ENCODE measurements at places on chromosomes 4 and X.

DNA sequence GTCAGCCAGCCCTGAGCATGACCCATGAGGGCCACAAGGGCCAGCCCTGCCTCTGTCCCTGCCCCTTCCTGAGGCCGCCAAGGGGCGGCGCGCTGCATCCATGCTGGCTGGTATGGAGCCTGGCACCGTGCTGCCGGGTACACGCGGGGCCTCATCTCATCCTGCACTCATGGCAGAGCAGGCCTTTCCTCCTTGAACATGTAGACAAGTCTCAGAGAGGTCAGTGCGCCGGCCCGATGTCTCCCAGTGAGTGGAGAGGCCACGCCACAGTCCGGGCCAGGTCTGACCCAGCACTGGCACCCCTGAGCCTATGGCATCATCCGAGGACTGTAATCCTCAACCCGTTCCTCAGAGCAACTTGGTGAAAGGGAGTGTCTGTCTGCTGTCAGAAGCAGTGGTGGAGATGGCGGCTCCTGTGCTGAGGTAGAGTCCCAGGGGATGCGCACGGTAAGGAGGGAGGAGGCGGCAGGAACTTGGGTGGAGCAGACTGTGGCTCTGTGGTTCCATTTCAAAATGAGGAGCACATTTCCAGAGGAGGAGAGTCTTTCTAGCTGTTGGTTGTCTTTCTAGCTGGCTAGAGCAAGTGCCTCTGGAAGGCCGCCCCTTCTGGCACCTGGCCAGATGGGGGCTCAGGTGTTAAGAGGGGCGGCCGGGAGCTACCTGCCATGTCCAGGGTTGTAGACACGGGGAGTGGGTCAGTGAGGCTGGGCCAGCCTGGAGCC is 32.8 kb downstream of the TRMT44 start:
- no peak for DNase-seq

DNA sequence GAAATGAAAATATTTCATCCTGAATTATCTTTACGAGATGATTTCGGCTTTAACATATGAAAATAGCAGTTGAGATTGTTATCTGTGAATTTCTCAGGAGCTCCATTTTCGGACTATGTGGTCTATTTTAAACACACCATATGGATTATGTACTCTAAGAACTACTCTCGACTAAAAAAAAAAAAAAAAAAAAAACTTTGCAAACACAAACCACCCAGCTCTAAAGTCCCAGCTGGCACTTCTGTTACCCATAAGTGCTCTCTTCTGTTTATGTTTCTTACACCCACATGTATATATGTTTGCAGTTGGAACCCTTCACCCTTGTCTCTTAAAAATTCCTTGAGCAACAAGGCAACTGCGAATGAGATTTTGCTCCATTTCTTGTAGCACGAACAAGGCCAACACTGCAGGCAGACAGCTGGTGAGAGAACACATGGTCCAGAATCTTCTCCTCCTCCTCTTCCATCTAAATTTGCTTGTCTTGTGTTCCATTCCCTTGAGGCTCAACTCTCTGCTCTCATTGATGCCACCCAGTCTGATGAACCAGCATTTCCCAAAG is 172.7 kb upstream of the HCCS start:
- no peak for DNase-seq

GRCh38 chr4:110034026-110034393 is 121.3 kb downstream of the EGF start:
- DNase-seq = no peak

- DNase-seq = no peak
Observed at GRCh38 chrX:11010476-11010875, 100.7 kb upstream of the HCCS start.

GRCh38 chrX:24702362-24703184 is 8.9 kb downstream of the POLA1 start:
- no peak for DNase-seq

DNA sequence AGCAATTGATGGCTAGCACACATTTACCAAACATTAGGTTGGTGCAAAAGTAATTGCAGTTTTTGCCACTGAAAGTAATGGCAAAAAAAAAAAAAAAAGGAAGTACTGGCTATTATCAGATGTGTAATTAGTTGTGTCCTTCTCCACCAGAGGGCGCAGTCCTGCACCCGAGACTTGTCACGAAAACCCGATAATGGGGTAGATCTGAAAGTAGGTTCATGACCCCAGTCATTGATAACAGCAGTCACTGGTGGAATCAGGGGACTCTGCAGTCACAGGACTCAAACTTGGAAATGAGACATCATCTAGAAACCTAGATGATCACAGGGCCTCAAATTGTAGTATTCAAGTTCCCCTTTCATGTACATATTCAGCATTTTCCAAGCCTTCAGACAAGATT is 13.1 kb upstream of the ACOT9 start:
- DNase-seq = peak; percentile 47

DNA sequence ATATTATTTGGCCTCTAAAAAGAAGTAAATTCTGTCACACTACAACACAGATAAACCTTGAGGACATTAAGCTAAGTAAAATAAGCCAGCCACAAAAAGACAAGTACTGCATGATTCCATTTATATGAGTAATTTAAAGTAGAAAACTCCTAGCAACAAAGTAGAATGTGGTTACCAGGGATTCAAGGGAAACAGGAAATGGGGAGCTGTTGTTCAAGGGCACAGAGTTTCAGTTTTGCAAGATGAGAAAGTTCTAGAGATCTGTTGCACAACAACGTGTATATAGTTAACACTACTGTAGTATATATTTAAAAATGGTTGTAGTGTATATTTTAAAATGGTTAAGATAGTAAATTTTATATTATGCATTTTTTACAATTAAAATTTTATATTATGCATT is 25.4 kb downstream of the SEC31A start:
- peak; percentile 82 for DNase-seq

- DNase-seq = no peak
Observed at GRCh38 chr4:20313237-20314030, 61.7 kb downstream of the SLIT2 start.

DNA sequence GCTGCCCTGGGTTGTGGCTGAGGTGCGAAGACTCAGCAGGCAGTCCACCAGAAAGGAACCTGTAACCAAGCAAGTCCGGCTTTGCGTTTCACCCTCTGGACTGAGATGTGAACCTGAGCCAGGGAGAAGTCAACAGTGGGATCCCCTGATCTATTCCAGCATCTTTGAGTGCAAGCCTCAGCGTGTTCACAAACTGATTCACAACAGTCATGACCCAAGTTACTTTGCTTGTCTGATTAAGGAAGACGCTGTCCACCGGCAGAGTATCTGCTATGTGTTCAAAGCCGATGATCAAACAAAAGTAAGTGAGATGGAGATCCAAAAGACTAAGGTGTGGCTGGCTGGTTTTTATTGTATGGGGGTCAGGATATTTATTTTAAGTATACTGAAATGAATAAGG is 11.3 kb downstream of the TBC1D1 start:
- no peak for DNase-seq

- DNase-seq = no peak
Observed at GRCh38 chrX:88735835-88736234, 11.2 kb upstream of the CPXCR1 start.

GRCh38 chr4:38125816-38126215 is 165.6 kb downstream of the PTTG2 start:
- no peak for DNase-seq

DNA sequence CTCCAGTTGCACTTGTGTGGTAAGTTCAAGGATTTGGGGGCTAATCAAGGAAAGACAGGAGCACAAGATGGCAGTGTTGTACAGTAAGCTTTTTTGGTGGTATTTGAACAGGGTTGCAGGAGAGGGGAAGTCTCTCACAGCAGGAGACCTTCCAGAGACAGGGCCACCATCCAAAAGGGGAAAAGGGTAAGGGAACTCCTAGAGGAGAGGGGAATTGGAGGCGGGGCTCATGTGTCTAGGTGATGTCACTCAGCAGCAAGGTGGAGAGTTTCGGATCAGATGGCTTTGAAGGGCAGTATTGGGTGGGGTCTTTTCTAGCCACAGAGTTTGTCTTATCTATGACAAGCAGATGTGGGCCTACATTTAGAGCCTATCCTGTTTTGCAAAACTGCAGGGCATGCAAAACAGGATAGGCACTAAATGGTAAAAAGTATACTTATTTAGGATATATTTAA is 13.4 kb upstream of the RNF175 start:
- no peak for DNase-seq

DNA sequence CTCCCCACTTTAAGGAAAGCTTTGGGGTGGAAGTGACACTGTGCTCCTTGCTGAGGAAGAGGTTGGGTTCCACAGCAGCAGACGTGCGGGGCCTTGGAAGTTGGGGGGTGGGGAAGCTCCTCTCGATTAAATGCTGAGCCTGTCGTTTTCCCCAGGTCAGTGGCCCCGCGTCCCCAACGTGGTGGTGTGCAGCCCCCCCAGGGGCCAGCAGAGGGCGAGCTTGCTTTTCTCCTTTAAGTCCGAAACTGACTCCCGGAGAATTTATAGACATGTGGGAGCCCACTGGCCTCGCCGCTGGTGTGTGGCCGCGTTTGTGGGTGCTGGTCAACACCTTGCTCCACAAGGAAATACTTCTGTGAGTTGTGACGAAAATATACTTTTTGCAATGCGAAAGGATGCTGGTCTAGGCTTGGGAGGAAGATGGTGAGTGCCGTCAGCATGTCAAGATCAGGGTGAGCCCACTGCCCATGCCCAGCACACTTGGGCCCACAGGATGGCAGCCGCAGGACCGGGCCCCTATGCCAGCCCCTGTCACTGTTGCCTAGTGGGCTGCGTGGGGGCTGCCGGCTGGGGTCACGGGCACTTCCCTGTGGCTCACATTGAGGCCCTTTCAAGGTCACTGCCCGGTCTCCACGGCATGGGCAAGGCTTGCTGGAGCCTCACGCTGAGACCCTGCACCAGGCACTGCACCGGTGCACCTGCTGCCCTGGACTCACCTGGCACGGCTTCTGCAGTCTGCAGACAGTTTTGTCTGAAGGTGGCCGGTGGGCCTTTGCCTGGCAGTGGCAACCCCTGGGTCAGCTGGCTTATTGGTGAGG is 9.4 kb downstream of the UVSSA start:
- peak; percentile 47 for DNase-seq

DNA sequence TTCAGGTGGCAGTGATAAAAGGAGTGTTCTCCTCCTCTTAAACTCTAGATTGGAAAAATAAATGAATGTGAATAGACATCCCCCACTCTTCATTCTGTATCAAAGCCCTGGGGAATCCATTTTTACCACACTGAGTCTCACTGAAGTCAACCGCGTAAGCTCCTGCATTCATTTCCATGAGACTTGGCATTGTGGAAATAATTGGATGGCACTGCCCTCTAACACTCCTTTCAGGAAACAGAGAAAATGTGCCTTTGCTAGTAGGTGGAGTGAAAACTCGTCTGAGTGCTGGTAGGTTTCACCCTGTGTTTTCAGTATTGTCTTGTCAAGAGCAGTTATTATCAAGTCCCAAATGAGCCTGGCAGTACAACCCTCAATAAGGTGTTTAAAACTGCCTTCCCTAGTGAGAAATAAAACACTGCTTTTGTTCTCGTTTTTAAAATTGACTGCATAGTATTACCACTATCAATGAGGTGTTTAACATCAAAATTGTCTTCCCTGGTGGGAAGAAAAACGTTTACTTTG is 9.7 kb upstream of the CDKN2AIP start:
- no peak for DNase-seq

DNA sequence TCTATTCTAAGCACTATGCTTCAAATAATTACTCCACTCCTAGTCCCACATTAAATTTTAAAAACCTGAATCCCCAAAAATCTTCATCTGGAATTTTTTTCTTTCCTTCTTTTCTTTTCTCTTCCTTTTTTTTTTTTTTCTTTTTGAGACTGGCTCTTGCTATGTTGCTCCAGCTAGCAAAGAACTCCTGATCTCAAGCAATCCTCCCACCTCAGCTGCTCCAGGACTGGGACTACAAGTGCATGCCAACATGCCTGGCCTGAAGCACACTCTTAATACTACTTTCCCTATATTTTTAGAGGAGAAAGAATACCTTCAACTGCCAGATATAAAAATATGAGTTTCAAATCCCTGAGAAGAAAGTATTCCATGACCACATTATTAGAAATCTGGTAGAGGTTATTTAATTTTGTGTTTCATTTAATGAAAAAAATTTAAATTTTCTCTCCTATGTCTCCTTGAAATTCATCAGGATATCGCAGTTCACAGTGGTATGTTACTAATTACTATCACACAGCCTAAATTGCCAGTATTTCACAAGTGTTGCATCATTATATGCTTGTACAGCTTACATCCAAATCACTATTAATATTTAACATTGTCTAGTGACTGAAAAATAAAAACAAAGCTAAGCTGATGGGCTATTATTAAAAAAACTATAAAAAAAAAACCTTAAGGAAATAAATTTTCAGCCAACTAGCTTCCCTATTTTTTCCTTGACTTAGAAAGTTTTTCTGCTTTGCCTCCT is 227.8 kb downstream of the NAF1 start:
- DNase-seq = no peak

GRCh38 chr4:11801466-11802446 is 373.1 kb upstream of the HS3ST1 start:
- no peak for DNase-seq

DNA sequence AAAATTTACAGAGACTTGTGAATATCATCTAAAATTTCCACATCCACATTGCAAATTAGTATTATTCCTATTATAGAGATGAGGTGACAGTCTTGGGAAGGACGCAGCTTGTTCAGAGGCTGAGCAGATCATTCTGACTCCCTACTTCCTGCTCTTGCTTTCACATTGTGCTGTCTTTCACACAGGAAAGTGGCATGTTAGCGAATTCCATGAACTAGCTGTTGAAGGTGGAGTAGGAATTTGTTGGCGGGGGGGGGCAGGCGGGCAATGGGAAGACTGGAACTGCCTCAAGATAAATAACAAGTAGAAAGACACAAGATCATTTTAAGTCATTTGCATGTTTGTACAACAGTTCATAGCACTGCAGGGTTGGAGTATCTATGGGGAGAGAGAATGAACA is 2.3 kb downstream of the PF4V1 start:
- no peak for DNase-seq

GRCh38 chr4:145404761-145405160 is 76.9 kb upstream of the SMAD1 start:
- DNase-seq = no peak
